ENCODE measurements at places on chromosomes 4 and X.

DNA sequence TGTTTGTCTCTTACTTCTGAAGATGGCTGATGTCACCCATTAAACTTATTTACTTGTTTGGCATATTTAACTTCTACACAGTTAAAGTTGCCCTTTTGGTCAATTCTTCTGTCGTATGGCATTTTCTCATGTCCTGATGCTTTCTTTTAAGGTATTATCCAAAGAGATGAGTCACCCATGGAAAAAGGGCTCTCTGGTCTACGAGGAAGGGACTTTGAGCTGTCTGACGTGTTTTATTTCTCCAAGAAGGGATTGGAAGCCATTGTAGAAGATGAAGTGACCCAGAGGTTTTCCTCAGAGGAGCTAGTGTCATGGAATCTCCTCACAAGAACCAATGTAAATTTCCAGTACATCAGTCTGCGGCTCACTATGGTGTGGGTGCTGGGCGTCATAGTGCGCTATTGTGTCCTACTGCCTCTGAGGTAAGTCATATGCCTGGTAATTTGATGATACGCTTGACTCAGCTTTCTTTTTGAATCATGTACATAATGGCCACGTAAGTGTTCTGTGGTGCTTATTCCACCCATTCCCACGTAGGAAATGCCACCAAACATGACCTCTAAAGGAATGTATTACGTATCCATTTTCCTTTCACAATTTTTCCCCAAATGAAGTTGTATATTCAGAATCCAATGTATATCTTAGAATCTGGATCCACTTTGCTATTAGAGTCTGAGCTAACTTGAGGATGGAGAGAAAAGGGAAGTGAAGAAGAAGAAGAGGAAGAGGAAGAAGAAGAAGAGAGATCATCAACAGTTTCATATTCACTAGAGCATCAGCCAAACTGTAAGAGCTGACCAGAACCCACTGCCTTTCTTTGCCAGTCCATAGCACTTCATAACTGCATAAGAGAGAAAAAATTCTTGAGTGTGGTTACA lies 45.7 kb downstream of the GPAT3 start:
- no peak for DNase-seq

DNA sequence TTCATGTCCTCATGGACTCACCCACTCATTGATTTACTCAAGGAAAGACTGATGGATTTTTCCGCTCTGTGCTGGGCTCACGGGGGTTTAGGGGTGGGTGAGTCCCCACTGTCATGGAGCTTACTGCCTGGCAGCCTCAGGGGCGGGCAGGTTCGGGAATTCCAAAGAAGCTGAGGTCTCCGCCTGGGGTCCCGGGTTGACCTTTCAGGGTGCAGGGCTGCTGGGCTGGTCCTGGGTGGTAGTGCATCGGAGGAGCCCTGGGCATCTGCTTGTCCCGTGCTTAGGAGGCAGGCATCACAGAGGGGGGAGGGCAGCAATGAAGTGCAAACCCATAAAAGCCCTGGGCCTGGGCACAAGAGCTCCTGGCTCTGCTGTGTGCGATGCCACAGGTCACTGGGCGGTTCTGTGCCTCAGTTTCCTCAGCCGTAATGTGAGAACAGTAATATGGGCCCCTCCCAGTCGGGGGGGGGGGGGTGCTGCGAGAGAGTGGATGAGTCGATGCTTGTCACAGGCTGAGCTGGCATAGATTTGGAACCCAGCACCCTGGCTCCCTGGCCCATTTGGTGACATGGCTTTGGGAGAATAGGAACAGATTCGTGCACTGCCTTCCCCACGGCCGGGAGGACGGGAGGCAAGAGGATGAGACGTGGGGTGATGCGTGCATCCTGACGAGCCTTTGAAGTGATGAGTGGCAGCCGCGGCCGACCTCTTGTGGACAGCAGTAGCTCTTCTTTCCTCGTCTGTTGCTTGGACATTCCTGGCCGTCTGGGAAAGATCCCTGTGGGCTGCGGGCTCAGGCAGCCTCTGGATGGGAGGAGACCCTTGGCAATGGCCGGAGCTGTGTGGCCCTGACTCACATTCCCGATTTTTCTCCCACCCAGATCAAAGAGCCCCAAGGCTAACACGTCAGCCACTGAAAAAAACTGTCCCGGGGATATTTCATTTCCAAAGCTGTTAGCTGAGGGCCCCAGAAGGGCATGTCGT lies 42.0 kb downstream of the PSAPL1 start:
- peak; percentile 21 for DNase-seq

DNA sequence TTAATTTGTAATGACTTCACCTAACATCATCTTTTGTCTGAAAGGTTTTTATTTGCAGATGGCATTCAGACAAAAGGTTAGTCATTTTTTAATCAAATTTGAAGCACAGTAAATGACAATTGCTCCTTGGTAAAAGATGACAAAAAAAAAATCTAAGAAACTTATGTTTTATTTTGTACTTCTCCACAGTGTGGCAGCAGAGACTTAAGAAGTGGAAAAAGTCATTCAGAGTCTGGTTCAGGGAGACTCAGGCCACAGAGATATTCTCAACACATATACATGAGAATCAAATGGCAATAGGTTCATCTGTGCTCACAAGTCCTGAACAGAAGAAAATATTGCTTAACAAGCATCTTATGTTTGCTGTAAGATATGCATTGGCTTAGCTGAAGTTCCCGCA lies 436.2 kb downstream of the KCNIP4 start:
- peak; percentile 59 for DNase-seq

DNA sequence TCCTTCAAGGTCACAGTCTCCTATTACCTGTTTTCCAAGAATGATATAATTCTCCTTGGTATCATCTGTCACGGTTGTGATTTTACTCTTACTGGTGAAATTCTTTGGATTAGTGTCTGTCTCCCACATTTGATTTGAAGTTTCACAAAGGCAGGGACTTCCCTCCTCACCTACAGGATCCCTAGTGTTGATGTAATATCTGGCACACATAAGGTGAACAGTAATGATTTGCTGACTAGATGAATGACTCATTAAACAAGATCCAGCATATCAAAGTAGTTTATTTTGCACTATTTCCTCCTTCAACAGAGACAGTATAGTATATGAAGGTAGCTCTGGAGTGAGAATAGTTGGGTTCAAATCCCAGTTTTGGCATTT lies 135.3 kb upstream of the IL1RAPL2 start:
- no peak for DNase-seq

- peak; percentile 57 for DNase-seq
These were observed 45.3 kb upstream of the PGRMC1 start for GRCh38 chrX:119190831-119191230.

DNA sequence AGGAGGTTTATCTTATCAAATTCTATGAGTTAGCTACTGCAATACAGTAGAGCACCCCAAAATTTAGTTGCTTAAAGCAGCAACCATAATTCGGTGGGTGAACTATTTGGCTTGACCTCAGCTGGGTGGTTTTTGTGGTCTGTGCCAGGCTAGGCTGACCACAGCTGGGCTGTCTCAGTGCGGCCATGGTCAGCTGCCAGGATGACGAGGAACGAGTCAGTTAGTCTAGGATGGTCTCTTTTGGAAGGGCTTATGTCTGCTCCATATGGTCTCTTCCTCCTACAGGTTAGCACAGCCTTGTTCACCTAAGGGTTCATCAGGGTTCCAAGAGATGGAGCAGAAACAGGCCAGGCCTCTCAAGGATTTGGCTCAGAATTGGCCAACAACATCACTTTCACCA lies 210.4 kb downstream of the PALLD start:
- DNase-seq, result no peak

DNA sequence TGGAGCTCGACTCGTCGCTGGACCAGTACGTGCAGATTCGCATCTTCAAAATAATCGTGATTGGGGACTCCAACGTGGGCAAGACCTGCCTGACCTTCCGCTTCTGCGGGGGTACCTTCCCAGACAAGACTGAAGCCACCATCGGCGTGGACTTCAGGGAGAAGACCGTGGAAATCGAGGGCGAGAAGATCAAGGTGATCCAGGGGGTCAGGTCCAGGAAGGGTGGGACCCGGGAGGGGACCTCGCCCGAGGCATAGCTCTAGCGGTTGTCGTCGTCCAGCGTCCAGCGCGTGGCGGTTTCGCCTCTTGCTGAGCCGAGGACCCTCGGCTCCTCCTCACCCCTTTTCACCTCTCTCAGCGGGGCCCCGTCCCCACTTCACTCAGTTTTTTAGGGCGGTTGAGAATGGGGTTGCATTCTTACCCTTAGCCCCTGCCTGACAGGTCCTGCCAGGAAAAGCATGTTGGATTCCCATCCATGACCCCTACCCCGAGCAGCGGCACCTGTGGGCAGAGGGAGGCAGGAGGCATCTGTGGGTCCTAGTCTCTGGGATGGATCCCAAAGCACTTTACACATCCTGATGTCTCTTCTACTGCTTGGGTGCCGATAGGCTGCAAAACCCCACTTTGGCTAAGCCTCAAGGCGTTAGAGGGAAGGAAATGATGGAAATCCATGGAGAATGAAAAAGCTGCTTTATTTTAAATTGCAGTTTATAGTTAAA lies 524 bp downstream of the RAB33A start:
- DNase-seq, result no peak

GRCh38 chr4:186957952-186958555 lies 234.4 kb upstream of the FAT1 start:
- no peak for DNase-seq

GRCh38 chr4:79516114-79516513 lies 108.1 kb upstream of the GK2 start:
- no peak for DNase-seq

- DNase-seq, result no peak
These were observed 223.7 kb downstream of the GPAT3 start for GRCh38 chr4:83759611-83760010.

DNA sequence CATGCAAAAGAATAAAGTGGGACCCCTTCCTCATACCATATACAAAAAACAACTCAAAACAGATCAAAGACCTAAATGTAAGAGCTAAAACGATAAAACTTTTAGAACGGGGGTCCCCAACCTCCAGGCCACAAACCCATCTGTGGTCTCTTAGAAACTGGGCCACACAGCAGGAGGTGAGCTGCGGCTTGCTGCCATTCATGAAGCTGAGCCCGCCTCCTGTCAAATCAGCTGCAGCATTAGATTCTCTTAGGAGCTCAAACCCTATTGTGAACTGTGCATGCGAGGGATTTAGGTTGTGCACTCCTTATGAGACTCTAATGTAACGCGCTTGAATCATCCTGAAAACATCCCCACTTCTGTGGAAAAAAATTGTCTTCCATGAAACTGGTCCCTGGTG lies 7.0 kb upstream of the GATA1 start:
- DNase-seq, result no peak

GRCh38 chrX:139287155-139287924 lies 243.2 kb upstream of the F9 start:
- DNase-seq, result no peak

DNA sequence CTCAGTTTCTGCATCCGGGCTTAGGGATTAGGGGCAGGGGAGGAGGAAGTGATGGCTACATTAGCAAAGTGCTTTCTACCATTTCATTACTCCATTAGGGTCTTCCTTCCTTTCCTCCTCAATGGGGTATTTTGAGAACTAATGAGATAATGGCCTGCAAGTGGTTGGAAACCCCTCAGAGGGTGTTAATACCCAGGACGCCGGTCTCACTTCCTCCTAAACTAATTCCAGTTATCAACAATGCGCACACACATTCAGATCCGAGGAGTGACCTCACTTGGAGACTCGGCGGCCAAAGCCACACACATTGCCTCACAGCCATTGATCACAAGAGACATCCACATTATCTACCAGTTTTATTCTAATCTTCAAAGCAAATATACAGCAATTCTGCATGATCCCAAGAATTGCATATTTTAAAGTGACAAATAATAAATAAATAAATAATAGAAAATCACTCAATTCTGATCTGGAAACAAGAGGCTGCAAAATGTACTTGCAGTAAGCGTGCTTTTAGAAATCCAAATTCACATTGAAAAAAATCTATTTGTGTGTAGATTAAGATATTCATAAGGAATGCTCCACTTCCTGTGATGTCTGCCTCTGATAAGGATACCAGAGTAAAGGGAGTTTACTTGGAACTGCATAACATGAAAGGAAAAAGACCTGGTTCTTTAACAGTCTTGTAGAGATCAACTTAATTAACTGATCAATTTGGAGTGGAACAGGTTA lies 329.1 kb downstream of the FBXW7 start:
- no peak for DNase-seq

DNA sequence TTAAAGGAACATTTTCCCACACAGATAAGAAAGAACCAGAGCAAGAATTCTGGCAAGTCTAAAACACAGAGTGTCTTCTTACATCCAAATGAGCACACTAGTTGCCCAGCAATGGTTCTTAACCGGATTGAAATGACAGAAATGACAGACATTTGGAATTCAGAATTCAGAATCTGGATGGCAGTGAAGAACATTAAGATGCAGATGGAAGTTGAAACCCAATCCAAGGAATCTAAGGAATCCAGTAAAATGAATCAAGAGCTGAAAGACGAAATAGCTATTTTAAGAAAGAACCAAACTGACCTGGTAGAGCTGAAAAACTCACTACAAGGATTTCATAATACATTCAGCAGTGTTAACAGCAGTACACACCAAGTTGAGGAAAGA lies 21.5 kb downstream of the ANAPC10 start:
- DNase-seq, result no peak

- no peak for DNase-seq
These were observed 1.0 kb downstream of the EGF start for GRCh38 chr4:109913596-109914241.

GRCh38 chr4:140149846-140150635 lies 3.9 kb downstream of the MAML3 start:
- DNase-seq, result peak; percentile 49

- no peak for DNase-seq
These were observed 38.1 kb downstream of the KDR start for GRCh38 chr4:55087009-55087912.

DNA sequence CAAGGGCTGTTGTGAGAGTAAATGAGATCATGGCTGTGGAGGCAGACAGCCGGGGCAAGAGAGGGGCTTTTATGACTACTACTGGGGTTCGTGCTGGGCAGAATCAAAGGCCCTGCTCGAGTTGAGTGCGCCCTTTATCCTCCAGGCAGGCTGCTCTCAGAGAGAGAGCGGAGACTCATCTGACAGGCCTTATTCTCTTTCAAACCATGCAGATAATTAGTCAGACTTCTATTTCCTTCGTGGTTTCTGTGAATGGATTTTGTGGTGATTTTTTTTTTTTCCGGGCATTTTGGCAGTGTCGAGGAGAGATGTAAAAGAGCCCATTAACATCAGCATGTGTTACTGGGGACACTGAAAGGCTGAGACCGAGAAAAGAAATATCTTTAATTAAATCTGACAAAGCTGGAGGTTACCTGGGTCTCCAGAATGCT lies 73.6 kb downstream of the MED28 start:
- no peak for DNase-seq

DNA sequence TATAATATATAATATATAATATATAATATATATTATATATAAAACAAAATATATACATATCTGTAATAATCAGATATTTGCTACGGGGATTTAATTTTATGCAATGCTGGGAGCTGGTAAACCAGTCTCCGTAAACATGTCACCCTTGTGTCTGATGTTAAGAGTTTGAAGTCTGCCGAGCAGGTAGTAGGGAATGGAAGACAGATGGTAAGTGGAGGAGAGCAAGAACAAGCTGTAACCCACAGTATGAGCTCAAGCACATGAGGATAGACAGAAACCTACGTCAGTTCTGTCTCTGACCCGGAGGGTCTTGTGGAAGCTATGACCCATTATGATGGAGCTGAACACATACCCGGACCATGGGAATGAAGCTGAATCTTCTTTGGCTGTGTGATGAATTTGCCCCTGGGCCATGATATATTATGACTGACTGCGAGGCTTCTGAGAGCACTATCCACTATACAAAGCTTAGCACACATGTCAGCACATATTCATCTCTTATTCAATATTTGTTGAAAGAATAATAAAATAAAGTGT lies 46.2 kb downstream of the TIGD2 start:
- DNase-seq, result no peak

GRCh38 chrX:2228536-2228935 lies 272.2 kb downstream of the DHRSX start:
- no peak for DNase-seq

All from cardiac fibroblast (primary cell).